Upper lobe of left lung (tissue), 6 donors: ENCODE measurements at places on chromosomes 4 and X. TPM values are rescaled to one million over a fixed set of nuclear protein-coding genes. Genes with fewer than 3 reads are reported as not detected.

Gene POF1B
- 3.7 TPM for total RNA-seq

Gene BMX
- total RNA-seq: 4.2 TPM

DNA sequence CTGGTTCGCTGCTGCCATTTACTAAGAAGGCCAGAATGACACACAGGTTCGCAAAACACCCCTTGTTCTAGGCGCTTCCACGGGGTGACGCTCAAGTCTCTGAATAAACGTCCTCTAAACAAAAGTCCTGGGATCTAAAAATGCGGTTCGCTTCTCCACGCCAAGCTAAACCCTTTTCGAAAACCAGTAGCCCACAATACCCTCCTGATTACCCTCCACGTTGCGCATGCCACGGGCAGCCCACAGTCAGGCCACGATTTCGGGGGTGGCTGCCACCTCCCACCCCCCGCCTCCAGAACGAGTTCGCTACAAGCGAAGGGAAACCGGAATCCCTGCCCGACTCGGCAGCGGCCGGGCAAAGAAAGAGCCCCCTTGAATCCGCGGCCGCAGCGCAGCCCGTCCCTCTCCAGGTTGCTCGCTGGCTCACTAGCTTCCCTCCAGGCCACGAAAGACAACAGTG, 423 bp downstream of the RPL39 start:
- H3K4me1 ChIP-seq: peaks cover 12% of the 10 kb centered on the region
- peak; percentile 30 for DNase-seq
- H3K27ac ChIP-seq: peak overlapping the region; percentile 94
- no peaks in the 10 kb centered on the region for H3K27me3 ChIP-seq
- no peaks in the 10 kb centered on the region for H3K36me3 ChIP-seq
- H3K4me3 ChIP-seq: peak overlapping the region; percentile 57

DNA sequence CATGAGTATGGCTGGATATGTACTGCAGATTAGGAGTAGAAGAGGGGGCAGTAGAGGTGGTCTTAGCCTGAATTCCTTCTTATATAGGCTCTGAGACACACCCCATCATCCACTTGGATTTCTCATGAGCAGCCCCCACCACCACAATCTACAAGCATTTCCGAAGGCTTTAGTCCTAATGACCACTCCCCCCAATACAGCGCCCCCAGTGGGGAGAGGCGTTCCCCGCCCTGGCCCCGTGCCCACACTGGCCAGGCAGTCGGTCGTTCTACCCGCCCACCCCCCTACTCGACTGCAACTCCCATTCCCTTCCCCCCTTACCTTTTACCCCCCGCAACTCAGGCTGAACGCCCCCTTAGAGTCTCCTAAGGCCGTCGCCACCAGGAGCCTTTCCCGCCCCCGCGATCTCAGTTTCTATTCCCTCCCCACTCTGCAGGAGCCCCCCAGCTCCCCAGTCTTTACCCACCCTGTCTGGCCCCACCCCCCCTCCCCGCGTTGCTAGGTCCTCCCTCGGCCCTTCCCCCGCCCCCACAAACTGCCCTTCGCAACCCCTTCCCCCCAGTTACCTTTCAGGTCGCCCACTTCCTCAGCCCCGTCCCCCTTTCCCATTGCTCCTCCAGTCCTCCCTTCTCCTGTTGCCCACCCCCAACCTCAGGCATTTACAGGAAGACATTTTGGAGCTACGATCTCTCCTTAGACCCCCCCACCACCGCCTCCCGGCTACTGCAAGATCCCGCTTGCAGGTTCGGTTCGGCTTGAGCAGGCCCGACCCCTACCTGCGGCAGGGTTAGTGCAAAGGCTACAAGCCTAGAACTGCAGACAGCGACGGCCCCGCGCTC, 468 bp downstream of the ZMYM3 start:
- H3K4me3 ChIP-seq: peak overlapping the region; percentile 64
- H3K4me1 ChIP-seq: peaks cover 9% of the 10 kb centered on the region
- H3K36me3 ChIP-seq: no peaks in the 10 kb centered on the region

- H3K36me3 ChIP-seq: no peaks in the 10 kb centered on the region
- H3K27ac ChIP-seq: no peak overlapping the region
- H3K27me3 ChIP-seq: peaks cover 4% of the 10 kb centered on the region
These were observed 1.4 kb upstream of the VEGFC start for GRCh38 chr4:176794151-176794550.

- H3K36me3 ChIP-seq: no peaks in the 10 kb centered on the region
- H3K4me1 ChIP-seq: no peaks in the 10 kb centered on the region
- no peak overlapping the region for H3K27ac ChIP-seq
- H3K27me3 ChIP-seq: no peaks in the 10 kb centered on the region
These were observed 125.5 kb downstream of the NWD2 start for GRCh38 chr4:37370052-37370451.

DNA sequence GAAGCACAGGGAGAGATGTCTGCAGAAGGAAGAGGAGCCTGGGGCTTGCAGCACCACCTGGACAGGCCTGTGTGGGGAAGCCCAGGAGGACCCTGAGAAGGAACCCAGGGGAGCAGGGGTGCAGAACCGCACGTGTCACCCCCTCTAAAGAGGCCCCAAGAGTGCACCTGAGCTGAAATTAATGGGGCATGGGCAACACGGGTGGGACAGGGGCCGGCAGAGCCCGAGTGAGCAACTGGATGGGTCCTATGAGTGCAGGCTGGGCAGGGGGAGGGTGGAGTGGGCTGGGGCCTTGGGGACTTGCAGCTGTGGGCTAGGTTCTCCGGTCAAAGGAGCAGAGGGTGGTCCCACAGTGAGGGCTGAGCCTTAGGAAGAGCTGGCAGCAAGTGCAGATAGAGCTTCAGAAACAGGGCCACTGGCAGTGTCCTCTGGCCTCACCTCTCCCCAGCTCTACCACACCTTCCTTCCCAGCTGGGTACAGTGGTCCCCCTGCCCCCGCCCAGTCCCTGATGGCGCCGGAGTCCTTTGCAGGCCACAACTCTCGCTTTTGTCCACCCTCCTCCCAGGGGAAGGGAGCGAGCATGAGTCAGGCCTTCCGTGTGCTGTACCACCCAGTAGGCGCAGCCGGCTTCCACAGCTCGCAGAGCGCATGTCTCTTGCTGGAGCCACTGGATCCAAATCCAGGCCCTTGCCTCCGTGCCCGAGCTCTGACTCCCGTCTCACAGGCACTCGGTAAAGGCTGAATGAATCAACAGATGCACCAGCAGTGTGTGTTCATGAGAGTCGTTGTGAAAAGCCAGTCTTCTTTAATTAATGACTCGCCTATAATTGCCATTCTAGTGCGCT, 131.6 kb downstream of the HMX1 start:
- H3K36me3 ChIP-seq: no peaks in the 10 kb centered on the region
- H3K4me3 ChIP-seq: no peak overlapping the region
- no peaks in the 10 kb centered on the region for H3K4me1 ChIP-seq
- no peak overlapping the region for H3K27ac ChIP-seq
- DNase-seq: peak; percentile 57

DNA sequence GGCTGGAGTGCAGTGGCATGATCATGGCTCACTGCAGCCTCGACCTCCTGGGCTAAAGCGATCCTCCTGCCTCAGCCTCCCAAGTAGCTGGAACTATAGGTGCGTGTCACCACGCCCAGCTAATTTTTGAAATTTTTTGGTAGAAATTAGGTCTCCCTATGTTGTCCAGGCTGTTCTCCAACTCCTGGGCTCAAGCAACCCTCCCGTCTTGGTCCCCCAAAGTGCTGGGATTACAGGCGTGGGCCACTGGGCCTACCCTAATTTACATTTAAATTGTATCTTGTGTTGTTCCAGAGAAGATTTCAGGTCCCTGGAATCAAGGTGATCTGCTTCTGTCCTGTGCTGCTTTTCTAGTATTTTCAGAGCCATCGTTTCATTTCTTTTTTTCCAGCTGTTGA, 1.2 kb upstream of the LRPAP1 start:
- no peak overlapping the region for H3K4me3 ChIP-seq
- peaks cover 8% of the 10 kb centered on the region for H3K36me3 ChIP-seq
- no peak overlapping the region for H3K27ac ChIP-seq
- H3K4me1 ChIP-seq: peaks cover 41% of the 10 kb centered on the region

- no peaks in the 10 kb centered on the region for H3K4me1 ChIP-seq
- no peak overlapping the region for H3K27ac ChIP-seq
- DNase-seq: no peak
- no peaks in the 10 kb centered on the region for H3K27me3 ChIP-seq
- H3K36me3 ChIP-seq: no peaks in the 10 kb centered on the region
- no peak overlapping the region for H3K4me3 ChIP-seq
These were observed 388.5 kb upstream of the SPANXN4 start for GRCh38 chrX:142637206-142637605.

GRCh38 chrX:132413459-132413858, 75.4 kb downstream of the MBNL3 start:
- H3K4me3 ChIP-seq: no peak overlapping the region
- H3K27ac ChIP-seq: no peak overlapping the region
- no peaks in the 10 kb centered on the region for H3K4me1 ChIP-seq
- no peak for DNase-seq
- no peaks in the 10 kb centered on the region for H3K27me3 ChIP-seq
